ENCODE measurements at places on chromosomes 6 and 20.

DNA sequence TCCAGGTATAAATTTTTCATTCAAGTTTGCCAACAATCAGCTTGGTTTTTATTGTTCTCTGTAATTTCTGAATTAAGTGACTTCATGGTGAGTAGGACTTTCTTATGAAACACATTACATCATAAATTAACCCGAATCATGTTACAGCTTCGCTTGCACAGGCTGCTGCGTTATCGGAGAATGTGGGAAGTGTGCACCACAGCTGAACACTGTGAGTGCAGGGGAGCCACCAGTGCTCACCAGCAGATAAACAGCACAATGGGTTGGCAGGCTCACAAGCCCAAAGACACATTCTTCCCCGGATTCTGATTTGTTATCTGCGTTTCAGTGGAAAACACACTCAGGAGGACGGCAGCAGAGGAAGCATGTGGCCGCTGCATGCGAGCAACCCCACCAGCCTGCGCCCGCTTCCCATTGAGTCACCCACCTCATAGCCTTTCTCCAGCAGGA is 121.1 kb downstream of the GMDS start:
- no peak for DNase-seq

DNA sequence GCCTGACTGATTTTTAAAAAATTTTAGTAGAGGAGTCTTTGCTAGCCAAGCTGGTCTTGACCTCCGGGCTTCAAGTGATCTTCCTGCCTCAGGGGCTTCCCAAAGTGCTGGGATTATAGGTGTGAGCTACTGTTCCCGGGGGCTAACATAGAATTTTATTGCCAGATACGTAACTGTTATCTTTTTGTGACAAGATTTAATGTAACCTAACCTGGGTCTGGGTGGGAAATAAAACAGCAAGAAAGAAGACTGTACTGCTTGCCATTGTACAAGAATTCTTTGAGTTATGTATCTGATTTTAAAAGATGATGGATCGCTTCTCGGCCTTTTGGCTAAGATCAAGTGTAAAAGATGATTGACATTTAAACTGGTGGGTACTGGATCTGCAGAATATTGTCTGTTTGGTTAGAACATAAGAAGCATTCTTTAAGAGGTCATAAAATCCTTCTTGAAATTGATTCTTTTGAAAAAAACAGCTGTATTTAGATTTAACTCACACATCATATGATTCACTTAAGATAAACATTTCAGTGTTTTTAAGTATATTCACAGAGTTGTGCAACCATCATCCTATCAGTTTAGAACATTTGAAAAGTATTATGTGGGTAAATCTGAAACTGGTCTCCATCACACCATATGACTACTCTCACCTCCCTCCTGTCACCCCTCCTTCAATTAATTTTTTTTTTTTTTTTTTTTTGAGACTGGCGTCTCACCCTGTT is 21.6 kb downstream of the TPX2 start:
- DNase-seq: no peak

- DNase-seq: no peak
Measured at GRCh38 chr20:7579888-7580287, 360.4 kb downstream of the HAO1 start.

- DNase-seq: no peak
Measured at GRCh38 chr6:81376745-81377144, 375.7 kb downstream of the TENT5A start.

DNA sequence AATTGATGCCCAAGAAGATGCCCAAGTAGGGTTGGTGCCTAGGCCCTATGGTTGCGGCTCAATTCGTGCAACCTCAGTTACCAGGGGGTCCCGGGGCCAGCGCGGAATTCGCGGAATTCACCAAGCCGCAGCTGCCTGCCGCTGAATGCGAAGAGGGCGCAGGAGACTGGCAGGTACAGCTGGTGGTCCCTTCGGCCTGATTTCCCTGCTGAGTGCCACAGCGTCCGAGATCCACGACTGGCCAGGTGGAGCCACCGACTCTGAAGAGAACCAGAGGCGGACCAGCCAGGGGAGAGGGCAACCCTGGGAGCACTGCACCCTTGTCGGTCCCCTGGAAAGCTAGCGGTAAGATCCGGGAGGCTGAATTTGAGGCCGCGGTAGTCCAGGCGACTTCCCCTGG is 6.8 kb upstream of the TFAP2D start:
- DNase-seq: no peak

DNA sequence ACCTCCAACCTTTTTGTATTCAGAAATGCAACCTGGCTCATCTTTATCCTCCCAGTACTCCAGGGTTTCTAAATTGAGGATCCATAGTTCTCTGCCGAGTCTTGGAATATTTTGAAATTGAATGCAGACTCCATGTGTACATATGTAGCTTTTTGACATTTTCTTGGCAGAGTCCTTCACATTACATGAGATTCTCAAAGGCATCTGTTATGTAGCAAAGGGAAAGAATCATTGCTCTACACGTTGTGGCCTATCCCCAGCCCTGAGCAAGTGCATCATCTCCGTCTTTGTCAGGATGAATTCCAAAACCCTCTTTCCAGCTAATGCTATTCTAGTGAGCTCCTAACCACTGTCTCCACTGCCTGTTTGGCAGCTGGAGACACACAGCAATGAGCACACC is 742.9 kb downstream of the DHX35 start:
- no peak for DNase-seq

DNA sequence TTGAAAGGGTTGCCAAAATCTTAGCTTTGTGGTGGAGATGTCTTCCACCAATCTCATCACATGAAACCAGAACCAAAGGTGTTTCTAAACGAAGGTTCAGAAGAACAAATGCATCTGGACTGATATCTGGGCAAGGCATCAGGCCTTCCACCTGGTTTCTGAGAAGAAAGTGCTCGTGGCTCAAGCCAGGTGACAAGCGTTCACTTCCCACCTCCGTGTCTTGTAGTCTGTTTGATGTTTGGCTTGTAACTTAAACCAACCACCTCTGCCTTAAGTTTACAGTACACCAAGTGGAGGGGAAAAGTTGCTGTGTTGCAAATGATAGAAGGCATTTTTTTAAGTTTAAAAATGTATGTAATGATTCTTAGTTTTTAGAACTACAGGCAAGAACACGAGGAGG is 66.9 kb upstream of the MAP3K7 start:
- DNase-seq: no peak

- no peak for DNase-seq
Measured at GRCh38 chr6:149334201-149334600, 16.7 kb downstream of the TAB2 start.

GRCh38 chr6:24940311-24940917 is 4.7 kb upstream of the RIPOR2 start:
- DNase-seq: no peak

DNA sequence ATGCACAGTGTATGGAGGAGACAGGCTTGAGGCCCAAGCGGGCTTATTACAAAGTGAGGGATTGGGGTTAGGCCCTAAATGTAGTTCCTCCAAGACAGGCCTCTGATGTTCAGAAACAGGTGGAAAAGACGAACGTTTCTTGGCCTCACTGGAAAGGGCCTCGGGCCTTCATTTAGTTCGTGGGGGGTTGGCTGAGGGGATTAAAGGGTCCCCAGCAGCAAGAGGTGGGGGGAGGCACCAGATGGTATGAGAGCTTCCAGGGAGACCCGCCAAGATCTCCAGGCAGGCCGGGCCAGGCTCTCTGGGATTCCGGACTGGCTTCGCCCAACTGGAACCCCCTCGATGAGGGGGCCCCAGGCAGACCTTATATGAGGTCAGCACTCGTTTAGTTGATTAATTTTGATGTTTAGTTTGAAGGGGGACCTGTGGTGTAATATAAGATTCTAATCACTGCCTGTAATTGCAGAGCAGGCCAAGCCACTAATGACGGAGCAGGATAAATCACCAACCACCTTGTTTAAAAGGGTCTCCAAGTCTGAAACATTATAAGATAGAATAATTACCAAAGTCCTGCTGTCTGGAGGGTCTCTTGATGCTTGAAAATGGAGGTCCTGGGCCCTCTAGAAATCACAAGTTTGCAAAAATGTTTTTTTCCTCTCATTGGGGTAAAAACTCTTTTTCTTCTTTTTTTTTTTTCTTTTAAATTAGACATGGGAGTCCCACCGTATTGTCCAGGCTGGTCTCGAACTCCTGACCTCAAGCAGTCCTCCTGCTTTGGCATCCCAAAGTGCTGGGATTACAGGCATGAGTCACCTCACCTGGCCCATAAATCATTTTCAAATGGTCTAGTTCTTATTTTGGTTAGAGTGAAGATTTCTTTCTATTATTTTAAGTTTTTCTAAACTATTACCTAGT is 2.2 kb downstream of the HMGA1 start:
- DNase-seq: no peak

DNA sequence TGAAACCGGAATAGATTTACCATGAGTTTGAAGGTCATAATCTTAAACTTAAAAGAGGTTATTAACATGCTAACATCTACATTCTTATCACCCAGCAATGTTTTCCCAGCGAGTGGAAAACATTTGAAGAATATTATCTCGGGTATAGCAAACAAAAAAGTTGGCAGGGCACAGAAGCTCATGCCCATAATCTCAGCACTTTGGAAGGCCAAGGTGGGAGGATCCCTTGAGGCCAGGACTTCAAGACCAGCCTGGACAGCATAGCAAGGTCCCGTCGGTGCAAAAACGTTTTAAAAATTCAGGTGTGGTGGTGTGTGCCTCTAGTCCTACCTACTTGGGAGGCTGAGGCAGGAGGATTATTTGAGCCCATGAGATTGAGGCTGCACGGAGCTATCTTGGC is 213.5 kb downstream of the MANEA start:
- DNase-seq: no peak

DNA sequence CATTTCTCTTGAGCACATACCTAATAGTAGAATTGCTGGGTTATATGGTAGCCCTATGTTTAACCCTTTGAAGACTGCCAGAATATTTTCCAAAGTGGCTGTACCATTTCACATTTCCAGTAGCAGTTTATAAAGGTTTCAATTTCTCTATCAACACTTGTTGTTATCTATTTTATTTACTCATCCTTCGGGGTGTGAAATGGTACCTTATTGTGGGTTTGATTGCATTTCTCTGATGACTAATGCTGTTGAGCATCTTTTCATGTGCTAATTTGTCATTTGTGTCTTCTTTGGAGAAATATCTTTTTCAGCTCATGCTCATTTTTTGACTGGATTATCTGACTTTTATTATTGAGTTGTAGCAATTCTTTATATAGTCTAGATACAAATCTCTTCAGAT is 5.4 kb downstream of the ENPP4 start:
- DNase-seq: no peak

All from gastrocnemius medialis (tissue), 4 donors.